ENCODE measurements at places on chromosomes 11 and 22.

DNA sequence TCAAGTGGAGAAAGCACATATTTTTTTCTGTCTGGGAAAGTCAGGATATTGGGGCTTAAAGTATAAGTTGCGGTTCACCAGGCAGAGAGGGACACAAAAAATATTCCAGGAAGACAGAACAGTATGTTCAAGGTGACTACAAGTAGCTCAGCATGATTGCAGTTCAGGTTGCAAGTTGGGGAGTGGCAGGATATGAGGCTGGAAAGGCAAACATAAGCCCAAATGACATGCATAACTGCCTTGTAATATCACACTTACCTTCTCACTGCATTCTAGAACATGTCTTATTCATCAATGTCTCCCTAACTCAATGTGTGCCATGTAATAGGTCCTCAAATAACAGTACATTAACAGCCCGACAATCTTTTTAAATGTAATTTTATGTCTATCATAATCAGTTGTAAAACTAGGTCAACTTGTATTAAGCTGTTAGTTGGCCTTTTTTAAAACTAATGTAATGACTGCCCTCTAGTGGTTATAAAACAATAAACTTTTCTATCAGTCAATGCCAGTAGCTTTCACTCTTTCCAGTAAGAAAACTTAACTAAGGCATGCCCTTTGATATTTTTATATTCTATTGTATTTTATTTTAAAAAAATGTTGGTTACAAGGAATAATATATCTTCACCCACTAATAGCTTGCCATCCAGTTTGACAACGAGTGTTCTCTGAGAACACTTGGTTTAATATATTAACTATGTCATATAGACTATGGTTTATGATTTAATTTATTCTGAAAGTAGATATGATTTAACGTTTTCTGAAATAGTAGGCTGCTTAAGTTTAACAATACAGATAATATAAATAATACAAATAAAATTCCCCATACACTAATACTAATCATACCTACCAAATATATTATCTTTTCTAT is 39.4 kb upstream of the CFAP300 start:
- peak; percentile 93 for DNase-seq

DNA sequence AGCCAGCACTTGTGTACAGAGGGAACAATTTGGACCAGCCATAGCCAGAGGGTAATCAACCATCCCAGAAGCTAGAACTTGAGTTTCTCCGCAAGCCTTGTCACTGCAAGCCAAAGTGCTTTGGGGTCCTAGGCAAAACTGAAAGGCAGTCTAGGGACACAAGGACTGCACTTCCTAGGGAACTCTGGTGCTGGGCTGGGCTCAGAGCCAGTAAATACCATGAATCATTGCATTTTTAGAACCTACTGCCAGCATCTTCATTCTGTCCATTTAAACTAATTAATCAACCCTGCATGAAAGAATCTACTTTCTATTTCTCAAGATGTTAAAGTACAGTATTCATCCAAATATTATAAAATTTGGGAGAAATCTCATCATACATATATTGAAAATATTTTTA is 20.0 kb downstream of the PATE3 start:
- DNase-seq = no peak

DNA sequence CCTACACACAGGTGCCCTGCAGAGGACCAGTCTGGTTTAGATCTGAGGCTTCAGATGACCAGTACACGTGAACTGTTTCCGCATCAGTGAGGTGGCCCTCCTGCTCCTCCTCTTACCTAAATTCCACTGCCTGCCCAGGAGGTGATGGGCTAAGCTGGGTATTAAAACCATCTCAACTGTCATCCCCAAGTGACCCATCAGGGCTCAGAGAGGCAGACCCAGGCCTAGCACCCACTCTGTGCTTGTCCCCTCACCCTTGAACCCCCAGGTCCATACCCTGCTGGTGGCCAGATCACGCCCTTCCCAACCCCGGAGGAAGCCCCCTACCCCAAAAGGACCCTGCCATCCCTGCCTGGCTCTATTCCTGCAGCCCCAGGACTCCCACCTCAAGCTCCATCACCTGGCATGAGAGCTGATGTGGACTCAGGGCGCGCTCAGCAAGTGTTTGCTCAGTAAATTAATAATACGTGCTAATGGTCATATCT is 21.3 kb downstream of the RSPH14 start:
- no peak for DNase-seq

DNA sequence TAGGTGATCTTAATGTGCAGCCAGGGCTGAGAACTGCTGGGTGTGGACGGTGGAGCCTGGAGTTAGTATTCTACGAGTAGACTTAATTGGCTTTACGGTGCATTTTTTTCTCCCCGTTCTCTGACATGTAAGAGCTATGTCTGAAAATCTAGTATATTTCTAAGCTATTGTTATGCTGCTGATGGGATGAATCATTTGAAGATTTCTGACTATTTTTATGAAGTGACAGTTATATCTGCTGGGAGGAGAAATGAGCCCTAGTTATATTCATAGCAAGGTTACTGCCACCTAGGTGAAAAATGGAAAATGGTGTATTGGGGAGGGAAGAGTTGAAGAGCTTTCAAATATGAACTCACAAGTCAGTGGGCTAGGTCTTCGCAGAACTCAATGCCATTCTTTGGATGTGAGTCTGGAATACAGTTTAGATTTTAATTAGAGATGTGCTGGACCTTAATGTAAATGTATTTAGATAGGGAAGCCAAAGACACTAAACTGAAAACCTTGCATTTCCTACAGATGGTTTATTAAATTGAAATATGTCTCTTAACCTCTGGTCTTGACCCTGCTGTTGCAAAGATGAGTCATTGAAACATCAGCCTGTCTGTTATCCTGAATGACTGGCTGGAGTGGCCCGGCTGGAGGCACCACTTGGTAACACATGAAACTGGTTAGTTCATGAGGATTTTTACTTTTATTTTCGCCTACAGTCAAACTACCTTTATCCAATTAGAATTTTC is 293.7 kb downstream of the DDX10 start:
- DNase-seq = peak; percentile 25

DNA sequence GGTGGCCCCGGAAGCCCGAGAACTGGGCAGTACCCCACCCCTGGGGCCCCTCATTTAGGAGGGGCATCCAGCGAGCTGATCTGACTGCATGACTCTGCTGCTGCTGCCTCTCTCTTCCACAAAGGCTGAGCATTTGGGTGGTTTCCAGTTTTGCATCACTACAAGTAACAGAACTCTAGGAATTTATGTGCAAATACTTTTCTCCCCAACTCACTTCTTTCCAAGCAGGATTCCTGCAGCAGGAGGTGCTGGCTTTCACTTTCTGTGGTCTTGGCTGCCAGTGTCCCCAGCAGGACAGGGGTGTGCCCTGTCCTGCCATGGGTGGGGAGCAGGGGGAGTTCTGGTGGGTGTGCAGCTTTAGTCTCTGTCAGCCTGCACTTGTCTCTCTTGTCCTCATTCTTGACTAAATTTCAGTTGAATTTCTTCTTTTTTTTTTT is 21.2 kb downstream of the UPB1 start:
- DNase-seq = peak; percentile 86

- no peak for DNase-seq
Measured at GRCh38 chr11:72573072-72573854, 101.0 kb downstream of the PDE2A start.

Data from kidney glomerular epithelial cell (primary cell).